ENCODE measurements at places on chromosomes 4 and X.

- no peak for DNase-seq
These were observed 87.5 kb downstream of the GLRA2 start for GRCh38 chrX:14616836-14617235.

DNA sequence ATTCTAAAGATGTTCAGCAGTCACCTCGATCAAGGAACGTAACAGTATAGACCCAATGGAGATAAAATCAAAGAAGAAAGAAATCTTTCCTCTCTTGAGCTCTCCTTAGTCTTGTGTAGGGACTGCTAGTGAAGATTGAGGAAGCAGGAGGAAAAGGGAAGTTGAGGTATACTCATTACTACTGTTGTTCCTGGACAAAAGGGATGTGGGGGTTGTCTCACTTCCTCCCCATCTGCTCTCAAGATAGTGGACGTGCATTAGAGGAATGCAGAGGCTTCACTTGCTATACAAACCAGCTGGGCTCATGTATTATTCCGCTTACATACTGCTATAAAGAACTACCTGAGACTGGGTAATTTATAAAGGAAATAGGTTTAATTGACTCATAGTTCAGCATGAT lies 208.9 kb upstream of the ARHGEF9 start:
- DNase-seq, result no peak

DNA sequence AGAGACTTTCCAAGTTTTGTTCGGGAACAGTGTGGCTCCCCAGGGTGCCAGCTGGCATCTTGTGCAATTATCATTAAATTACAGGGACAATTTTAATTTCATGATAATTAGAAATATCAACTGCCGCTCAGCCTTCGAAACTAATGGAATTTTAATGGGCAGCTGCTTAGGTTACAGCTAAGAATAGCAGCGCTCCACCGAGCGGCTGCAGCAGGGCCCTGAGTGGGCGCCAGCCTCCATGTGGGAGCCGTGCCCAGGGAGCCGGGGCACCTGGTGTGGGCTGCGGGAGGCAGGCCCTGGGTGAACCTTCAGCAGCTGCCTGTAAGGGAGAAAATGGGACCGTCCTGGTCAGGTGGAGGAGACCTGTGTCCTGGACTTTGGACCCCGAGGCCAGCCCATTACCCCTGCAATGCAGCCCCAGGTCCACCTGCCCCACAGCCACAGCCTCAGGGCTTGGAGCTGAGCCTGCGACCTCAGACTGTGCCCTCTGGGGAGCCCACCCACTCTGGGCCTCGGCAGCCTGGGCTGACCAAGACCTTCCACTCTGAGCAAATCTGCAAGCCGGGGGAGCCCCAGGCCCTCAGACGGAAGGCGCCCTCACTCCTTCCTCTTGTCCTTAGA lies 21.1 kb downstream of the MSANTD1 start:
- no peak for DNase-seq

GRCh38 chr4:88693792-88694191 lies 3.8 kb downstream of the NAP1L5 start:
- no peak for DNase-seq

- no peak for DNase-seq
These were observed 34.4 kb downstream of the CC2D2A start for GRCh38 chr4:15504041-15504440.

DNA sequence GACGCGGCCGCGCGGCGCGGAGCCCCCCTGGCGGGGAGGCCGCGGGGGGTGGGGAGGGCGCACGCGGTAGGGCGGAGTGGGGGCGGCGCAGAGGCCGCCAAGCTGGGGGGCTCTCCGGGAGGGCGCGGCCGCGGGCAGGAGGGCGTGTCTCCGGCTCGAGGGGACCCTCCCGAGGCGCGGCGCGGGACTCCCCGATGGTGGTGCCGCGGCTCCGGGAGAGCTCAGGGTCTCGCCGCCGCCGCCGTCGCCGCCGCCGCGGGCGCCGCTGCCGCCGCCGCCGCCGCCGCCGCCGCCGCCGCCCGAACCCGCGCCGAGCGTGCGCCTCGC lies 165 bp upstream of the PTCHD1 start:
- DNase-seq, result no peak

Data from epithelial cell of prostate (primary cell).